ENCODE measurements at places on chromosomes 11 and 22.
A peak's percentile ranks its signal among the peaks of the same experiment; 100 is the strongest.

DNA sequence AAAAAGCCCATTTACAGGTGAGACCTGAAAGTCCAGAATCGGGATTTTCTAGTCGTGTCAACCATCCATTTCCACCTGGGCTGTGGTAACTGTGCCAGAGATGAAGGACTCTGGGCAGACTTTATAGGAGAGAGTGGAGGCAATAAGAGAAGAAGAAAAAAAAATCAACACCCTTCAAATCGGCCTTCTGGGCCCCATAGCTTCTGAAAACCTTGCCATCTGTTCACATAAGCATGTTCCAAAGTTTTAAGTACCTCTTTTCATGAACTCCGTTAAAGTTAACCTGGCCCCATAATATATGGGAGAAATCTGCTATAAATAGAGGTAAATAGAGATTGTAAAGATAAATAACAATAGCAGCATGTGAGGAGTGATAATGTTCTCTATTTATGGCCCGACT, 470.5 kb downstream of the MIAT start:
- no peak for DNase-seq

DNA sequence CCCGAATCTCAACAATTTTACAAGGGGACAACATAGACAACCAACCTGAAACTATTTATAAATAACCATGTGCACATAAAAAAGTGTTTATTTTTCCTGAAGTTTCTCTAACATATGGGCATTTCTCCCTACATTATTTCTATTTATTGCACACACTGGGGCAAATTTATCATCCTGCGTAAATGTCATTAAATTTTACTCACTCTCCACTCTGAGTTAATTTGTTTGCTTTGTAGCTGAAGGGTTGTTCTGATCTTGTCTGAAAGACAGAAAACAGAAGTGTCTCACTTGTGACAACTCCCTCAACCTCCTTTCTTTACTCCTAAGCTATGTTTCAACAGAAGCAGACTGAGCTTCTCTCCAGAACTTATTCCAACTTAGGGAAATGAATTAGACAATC, 194.2 kb downstream of the HIPK3 start:
- no peak for DNase-seq

- DNase-seq, result no peak
These were observed 9.1 kb downstream of the CTSF start for GRCh38 chr11:66559142-66559865.

- no peak for DNase-seq
These were observed 86.4 kb upstream of the WNT11 start for GRCh38 chr11:76292583-76293188.

- DNase-seq, result no peak
These were observed 18.5 kb upstream of the OR4A16 start for GRCh38 chr11:55324500-55324899.

GRCh38 chr22:37569921-37570660, 9.8 kb downstream of the LGALS2 start:
- DNase-seq, result no peak

GRCh38 chr22:39287076-39287725, 32.2 kb downstream of the RPL3 start:
- no peak for DNase-seq

DNA sequence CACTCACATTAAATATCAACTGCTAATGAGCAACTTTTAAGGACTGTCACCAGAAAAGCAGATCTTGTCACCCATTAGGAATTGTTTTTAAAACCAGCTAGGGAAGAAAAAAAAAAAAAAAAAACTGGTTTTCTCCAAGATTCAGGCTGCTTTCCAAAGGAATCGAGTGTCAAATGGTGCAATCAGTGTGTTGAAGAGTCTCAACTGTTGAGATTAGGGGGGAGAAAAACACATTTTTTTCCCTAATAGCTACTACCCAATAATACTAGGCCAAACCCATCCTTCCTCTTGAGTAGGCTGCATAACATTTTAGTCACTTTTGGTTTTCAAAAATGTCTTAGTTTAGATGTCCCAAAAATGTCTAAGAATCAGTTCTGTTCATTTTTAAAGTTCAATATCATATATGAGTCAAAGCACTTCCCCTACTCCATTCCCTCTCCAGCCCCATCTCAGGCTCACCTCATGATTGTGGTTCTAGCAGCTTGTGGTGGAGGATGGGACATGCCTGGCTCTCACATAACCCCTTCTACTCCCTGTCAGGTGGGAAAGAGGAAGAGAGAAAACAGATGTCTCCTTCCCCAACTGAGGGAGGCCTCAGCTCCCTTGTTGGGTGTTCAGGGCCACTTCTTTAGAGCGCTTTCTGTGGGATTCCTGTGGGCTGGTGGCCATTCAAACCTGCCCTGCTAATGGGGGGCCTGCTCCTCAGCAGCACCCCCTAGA, 193.6 kb downstream of the CWF19L2 start:
- DNase-seq, result no peak

DNA sequence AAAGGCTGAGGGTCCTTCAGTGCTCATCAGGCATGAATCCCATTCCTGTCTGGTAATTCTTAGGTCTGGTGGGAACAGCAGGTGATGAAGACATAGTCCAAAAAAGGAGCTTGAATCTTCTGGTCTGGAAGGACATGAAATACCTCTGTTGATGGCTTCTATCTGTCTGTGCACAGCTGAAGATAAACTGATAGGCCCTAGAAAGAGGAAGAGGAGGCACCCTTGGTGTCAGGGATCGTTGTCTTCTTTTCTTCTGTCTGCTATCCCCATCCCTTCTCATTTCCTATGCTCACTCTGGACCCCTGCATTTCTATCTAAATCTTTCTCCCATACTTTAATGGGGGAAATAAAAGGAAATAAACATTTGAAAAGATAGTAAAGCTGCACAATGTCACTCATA, 9.4 kb downstream of the AGBL2 start:
- no peak for DNase-seq

DNA sequence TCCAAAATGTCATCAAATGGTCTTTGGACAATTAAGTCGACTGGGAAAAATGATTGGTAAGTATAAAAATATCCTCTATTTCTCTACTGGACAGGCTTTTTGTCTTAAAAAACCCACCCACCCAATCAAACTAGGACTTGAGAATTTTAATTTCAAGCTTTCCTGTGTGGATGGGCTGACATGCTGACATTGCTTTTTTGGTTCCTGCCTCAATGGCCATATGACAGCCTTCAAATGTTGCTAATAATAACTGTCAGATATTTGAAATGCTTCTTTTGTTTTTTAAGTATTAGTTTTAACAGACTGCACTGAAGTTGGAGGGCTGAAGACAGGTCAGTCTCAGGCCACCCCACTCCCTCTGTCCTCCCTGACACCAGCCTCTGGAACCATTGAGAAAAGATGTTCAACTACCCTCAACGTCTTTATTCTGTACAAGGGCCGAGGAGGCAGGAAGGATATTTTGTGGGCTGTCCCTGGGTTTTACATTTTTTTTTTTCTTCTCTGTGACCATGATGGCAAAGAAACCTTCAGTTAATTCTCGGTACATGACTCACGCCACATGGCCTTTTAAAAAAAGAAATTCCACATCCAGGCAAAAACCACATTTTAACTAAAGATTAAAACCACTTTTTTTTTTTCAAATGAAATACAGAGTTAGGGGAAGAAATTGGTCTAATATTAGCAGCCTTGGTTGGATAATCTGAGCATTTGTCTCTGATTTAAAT, 130.4 kb downstream of the SLC1A2 start:
- DNase-seq, result no peak

DNA sequence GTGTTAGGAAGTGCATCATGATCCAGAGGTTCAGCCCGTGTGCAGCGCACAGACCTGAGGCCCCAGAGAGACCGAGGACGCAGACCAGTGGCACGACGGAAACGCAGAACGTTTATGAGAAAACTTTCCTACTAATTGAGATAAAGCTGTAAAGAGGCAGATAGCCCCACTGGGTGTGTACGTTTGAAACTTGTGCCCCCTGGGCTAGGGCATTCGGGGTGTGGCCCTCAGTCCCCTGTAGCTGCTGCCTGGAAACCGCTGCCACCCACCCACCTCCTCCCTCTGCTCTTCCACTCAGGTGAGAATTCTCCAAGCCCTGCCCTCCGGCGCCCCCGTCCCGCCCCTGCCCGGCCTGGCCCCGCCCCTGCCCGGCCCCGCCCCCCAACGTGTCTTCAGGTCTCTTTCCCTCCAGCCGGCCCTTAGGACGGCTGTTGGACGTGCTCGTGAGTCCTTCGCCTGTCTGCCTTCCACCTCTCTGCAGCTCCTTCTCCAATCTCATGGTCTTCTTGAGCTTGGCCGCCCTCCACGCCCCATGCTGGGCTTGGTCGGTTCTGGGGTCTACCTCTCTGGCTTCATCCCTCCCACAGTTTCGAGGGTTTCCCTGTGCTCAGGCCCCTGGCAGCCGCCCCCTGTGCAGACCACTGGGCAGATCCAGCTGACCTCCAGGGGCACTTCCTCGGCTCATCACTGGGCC, 12.1 kb downstream of the MAPK8IP2 start:
- DNase-seq, result no peak

DNA sequence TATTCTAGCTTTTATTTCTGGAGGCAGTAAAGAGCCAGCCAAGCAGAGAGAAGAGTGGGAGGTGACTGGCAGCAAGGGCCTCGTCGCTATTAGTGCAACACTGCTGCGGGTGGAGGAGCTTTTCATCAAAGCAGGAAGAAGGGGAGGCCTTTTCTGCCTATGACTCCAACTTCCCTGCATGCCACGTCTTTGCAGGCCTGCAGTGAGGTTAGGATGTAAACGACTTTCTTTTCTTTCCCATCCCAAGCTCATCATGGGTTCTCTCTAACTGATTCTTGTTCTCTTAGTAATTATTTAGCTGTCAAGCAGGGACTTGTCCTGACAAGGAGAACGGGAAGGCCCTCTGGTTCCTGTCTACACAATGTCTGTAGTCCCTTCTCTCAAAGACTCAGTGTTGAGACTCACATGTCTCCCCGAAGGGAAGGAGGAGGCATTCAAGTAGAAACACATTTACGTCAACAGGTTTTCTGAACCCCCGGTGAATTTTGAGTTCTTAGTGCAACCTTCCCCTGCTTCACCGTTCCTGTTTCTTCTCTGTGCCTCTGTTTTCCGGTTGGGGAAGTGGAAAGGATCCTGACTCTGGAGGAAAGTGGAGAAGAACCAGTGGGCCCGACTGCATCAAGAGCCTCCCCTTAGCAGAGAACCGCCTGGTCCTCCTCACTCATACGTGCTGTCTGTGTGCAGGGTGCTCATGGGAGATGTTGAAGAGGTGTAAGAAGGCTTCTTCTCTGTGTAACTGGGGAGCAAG, 56.9 kb downstream of the PACS1 start:
- DNase-seq, result peak; percentile 30

GRCh38 chr11:17076517-17077239, 789 bp downstream of the RPS13 start:
- DNase-seq, result no peak

Measured in stimulated activated CD4-positive, alpha-beta T cell treated with anti-CD3 and anti-CD28 coated beads, Interleukin-1b, Interleukin-23, amount 100 ng/mL, for 1 hour (primary cell).